Stimulated activated CD8-positive, alpha-beta memory T cell treated with anti-CD3 and anti-CD28 coated beads, Interleukin-15, amount 100 ng/mL, for 48 hours (primary cell): ENCODE measurements at places on chromosomes 11 and 22.

GRCh38 chr11:27882066-27882697, 181.9 kb upstream of the BDNF start:
- DNase-seq = no peak

- DNase-seq = no peak
These were observed 43.3 kb downstream of the BDNF start for GRCh38 chr11:27656806-27657483.

DNA sequence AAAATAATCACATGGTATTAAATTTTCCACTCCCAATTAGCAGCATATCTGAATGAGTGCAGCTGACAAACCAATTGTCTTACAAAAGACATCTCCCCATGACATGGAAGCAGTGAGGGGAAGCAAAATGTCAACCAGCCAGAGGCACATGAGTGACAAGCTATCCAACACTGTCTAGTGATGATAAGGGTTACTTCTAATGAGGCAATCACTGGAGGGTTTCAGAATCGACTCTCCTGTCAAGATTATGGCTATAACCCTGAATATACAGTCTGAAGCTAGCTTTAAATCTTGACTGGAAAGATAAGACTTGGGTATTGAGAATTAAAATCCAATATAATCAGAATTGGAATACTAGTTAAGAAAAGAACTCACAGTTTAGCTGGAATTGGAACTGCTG, 50.3 kb downstream of the AMBRA1 start:
- DNase-seq = no peak

DNA sequence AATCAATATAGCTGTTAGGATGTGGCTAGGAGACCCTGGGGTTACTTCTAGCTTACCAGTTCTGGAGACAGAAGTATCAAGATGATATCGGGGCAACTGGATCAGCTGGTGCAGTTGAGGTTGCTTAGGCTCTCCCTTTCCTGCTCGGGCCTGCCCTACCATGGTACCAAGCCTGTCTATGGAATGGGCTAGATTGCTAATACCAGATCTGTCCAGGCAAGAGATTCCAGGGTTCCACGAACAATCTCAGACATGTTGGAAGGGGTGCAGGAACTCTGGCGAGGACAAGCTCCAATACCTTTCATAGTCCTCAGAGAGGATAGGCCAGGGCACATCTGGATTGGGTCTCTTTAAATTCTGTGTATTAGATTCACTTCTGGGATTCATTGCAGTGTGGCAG, 53.8 kb downstream of the ADM start:
- DNase-seq = no peak

DNA sequence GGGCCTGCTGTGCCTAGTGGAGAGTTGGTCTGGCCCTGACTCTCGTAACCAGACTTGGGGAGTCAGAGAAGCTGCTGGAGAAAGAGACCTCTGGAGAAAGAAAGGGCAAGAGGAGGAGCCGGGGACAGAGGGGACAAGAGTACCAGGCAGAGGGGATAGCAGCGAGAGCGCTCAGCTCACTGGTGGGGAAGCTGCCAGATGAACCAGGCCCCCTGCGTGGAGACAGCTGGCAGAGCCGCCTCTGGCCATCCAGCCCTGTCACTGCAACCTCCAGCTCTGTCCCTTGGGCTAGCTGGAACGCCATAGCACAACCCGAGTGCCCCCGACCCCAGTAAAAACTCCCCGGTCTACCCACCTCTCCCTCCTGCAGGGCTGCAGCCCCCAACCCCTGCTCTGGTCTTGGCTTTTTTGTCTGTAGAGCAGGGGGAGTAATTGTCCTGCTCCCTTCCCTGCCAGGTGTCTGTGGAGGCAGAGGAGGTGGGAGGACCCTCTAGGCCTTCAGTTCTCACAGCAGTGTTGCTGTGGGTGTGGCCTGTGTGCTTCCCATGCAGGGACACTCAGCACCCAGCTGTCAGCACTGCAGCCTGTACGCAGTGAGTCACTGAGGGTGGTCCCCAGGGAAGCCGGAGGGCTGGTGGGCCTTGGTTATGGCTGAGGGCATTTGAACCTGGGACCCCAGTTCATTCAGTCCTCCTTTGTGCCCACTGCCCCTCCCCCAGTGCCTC, 4.8 kb upstream of the SUN2 start:
- no peak for DNase-seq

DNA sequence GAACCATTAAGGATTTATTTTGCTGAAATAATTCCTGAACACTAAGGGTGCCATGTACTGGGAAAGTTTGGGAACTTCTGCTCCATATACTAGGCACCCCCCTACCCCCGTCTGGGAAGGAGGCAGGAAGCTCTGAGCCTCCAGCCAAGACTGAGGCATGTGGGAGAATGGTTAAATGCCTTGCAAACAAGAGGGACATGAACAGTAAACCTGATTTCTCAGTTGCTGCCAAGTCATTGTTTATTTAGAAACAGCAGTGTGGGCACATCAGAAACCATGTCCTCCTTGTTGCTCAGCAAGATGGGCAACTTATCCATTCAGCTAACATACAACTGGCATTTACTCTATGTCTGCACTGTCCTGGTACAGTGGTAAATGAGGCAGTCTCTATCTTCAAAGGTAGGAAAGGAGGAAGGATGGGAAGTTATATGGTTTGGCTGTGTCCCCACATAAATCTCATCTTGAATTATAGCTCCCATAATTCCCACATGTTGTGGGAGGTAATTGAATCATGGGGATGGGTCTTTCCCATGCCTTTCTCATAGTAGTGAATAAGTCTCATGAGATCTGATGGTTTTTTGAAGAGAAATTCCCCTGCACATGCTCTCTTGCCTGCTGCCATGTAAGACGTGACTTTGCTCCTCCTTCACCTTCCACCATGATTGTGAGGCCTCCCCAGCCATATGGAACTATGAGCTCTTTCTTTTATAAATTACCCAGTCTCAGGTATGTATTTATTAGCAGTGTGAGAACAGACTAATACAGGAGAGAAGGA, 459.1 kb downstream of the MIAT start:
- no peak for DNase-seq

DNA sequence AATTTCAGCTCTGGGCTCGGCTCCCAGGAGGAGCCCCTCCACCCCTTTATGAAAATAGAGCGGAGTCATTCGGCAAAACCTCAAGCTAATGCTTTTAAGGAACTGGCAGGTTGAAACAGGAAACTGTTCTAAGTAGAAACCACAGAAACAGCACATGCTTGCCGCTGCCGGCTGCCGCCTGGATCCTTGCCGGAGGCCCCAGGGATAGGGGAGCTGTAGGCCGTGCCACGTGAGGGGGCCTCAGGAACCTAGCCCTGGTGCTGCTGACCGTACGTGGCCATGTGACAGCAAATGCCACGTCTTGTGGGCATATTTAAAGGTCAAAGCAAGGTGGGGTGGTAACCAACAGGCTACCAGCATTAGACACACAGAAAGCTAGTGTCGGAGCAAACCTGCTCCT, 77.9 kb upstream of the TIMP3 start:
- peak; percentile 11 for DNase-seq

DNA sequence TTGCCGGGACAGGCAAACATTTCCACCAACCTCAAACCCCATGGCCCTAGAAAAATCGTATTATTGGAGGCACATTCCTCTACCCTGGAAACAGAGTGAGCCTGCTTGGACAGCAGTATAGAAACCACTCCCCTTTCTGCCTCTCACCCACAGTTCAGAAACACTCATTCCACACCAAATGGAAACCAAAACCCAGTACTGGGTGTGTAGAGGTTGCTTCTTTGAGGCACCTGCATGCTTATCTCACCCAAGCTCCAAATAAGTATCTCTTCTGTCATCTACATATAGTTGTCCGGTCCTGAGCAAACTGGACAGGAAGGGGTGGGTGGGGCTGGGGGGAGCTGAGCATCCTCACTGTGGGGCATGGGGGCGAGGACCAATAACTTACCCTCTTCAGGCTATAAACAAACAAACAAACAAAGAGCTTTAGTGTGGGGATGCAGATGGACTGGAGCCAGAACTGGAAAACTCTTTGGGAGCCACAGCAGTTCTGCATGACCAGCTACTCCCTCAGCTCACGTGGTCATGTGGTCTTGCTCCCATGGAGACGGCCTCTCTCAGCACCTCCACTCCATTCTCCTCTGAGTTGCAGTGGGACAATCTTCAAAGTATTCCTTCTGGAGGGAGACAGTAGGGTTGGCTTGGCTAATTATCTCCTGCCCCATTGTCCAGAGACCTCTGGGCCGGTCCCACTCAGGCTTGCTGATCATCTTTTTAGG, 1.0 kb upstream of the PLAAT2 start:
- DNase-seq = no peak

GRCh38 chr11:81072273-81072672, 1631.4 kb upstream of the TENM4 start:
- no peak for DNase-seq

DNA sequence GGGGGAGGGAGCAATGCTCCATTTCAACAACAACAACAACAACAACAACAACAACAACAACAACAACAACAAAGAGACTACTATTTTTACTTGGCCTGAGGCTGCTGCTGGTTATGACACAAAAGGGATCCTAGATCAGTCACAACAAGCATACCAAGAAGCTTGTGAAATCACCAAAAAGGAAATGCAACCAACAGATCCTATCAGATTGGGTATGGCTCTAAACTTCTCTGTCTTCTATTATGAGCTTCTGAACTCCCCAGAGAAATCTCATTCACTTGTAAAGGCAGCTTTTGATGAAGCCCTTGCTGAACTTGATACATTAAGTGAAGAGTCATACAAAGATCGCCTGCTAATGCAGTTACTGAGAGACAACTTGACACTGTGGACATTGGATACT, 10.5 kb upstream of the MS4A2 start:
- DNase-seq = no peak

DNA sequence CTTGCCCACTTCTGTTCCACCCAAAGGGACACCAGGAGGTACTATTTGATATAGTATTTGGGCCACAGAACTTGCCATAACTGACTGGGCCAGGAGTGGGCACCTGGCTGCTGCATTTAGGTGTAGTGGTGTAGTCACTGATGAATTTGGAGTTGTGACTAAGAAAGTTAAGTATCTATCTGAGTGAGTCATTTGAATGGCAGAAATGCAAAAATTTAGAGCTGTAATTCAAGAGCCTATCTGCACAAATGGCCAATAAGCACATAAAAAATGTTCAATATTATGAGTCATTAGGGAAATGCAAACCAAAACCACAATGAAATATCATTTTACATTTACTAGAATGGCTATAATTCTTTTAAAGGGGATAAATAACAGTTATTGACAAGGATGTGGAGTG, 14.7 kb downstream of the GLYATL2 start:
- no peak for DNase-seq

DNA sequence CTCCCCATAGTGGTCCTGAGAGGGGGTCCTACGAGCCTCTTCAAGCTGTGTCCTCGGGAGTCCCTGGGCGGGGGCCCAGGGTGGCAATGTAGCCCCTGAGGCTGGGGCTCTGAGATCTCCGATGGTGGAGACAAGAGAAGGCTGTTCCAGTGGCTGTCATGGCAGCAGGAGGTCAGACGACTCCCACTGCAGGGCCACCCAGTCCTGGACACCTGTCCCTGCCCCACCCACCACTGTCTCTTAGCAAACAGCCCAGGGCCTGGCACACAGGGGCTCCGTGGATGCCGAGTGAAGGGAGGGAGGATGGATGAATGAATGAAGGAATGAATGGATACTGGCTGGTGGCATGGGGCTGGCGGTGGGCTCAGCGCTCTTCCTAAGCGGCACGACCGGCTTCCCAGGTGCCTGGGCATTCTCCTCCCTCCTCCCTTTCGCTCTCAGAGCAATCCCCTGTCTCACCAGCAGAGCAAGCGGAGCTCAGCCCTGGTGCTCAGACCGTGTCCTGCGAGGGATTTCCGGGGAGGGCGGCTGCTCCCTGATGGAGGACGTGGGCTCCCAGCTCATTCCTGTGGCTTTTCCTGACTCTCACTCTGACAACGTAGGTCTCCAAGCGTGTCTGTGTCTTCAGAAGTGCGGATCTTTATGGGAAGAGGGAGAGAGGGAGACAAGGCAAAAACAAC, 1272.6 kb downstream of the BRD1 start:
- DNase-seq = no peak

GRCh38 chr22:25702040-25702439, 39.9 kb upstream of the MYO18B start:
- DNase-seq = no peak

GRCh38 chr11:71140206-71140919, 112.0 kb downstream of the SHANK2 start:
- no peak for DNase-seq

- no peak for DNase-seq
These were observed 7.4 kb downstream of the USP2 start for GRCh38 chr11:119373921-119374631.

GRCh38 chr11:100581318-100581717, 105.8 kb upstream of the ARHGAP42 start:
- no peak for DNase-seq

GRCh38 chr11:78420255-78420764, 2.7 kb upstream of the GAB2 start:
- DNase-seq = no peak

DNA sequence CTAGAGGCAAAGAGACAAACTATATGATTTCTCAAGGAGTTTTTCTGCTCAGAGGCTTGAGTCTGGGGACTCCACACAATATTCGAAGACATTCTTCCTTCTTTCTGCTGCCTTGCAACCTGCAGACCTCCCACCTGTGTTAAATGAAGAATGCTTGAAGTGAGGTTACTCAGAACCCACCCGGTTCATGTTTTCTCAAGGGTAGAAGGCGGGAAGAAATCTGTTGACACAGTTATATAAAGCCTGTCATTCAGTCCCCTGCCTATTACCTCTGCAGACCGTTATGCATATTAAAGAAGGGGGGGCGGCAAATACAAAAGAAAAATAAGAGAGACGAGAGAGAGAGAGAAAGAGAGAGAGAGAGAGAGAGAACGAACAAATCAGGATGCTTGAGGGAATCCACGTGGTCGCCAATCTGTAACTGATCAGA, 2.2 kb upstream of the KMT2A start:
- DNase-seq = no peak

DNA sequence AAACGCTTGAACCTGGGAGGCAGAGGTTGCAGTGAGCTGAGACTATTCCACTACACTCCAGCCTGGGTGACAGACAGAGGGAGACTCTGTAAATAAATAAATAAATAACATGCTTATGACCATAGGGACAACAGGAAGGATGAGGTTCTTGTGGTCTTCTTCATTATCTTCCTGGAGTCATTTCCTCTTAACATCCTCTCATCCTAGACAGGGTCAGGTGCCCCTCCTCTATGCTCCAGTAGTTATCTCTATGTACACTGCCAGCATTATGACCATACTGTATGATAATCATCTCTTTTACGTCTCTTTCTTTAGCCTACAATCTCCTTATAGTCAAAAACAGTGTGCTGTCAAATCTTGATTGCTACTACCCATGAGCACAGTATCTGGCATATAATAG, 17.7 kb downstream of the RAB30 start:
- no peak for DNase-seq

GRCh38 chr22:33112580-33112979, 54.4 kb upstream of the SYN3 start:
- DNase-seq = no peak

DNA sequence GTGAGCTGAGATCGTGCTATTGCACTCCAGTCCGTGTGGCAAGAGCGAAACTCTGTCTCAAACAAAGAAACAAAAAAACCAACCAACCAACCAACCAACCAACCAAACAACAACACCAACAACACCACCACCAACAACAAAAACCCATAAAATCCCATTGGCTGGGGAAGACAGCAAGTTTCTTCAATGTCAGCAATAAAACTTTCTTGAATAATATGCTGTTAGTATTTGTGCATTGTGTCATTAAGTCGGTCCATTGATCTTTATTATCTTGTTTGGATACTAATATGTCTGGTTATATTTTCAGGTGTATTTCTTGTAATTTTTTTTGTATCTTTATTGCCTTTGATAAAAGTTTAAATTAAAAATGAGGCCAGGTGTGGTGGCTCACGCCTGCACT, 9.4 kb downstream of the GRK3 start:
- no peak for DNase-seq

- no peak for DNase-seq
These were observed 87.1 kb downstream of the BCR start for GRCh38 chr22:23267226-23268043.
